ENCODE measurements at places on chromosomes 7 and 10.

- DNase-seq, result no peak
Observed at GRCh38 chr7:111951052-111951451, 255.1 kb downstream of the DOCK4 start.

GRCh38 chr10:124942317-124943169, 620 bp downstream of the ZRANB1 start:
- no peak for DNase-seq

DNA sequence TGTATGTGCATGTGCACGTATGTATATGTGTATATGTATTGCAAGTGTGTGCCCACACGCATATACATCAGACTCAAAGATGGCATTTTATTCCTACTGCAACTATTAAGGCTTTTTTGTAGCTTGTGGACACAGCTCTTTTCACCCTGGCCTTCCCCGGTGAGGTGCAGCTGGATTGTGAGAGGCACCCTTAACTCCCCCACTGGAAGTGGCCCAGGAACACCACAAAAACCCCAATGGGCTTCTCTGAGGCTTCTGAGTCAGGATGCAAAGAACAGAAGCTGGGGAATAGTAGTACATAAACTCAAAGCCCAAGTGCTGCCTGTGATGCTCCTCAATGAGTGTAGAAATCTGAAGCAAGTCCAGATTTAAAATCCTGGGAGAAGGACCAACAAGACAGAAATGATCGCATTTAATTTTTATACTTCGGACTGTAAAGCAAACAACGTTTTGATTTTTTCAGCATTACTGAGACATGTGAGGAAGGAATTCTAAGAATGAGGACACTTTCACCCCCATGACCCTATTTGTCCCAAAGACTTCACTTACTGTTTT, 369.2 kb upstream of the MGMT start:
- DNase-seq, result no peak

DNA sequence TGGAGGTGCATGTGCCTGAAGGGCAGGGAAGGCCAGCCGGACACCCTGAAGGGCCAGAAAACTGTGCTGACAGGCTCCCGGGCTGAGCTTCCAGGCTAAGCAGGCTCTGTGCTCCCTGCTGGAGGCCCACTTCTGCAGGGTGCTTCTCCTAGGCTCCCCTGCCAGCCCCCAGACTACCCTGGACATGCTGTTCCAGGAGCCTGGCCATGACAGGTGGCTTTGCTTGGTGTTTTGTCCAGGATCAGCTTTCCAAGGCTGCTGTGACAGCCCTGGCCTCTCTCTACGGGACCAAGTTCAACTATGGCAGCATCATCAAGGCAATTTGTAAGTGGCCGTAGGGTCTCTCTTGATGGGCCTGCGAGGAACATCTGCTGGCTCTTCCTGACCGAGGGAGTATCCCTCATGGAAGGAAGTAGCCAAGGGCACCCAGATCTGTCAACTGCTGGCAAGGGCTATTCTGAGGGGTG, 5.3 kb downstream of the CPA1 start:
- no peak for DNase-seq

DNA sequence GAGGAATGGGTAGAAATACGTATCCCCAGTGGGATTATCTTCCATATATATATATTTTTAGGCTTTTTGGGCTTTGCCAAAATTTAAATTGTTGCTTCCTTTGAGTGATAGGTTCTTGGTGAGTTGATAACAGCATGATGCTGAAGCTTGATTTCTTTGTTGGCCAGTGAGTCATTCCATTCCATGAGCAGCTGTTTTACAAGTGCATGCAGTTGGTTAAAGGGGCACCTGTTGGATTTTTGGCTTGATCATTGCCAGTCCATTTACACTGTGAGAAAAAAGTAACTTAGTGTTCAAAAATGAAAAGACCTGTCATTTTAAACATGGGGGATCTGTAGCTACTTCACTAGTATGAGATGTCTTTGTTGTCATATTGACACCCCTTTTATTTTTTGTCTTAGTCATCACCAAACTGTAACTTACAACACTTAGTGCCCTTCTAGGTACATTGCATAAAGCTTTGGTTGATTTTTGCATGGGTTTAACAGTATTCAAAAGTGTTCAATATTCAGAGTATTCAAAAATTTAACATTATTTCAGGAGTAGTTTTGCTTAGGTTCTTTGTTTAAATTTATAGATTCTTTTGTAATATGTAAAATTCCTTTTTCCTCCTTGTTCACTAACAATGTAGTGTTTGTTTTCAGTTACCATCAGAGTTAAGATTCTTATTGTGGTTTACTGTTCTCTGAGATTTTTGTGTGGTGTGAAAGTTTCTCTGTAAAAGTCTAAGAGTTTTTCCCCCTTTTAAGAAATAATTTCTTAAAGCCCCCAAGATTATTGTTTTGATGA, 8.8 kb downstream of the AKAP9 start:
- DNase-seq, result no peak

GRCh38 chr10:86064931-86065662, 301.5 kb downstream of the GRID1 start:
- no peak for DNase-seq

DNA sequence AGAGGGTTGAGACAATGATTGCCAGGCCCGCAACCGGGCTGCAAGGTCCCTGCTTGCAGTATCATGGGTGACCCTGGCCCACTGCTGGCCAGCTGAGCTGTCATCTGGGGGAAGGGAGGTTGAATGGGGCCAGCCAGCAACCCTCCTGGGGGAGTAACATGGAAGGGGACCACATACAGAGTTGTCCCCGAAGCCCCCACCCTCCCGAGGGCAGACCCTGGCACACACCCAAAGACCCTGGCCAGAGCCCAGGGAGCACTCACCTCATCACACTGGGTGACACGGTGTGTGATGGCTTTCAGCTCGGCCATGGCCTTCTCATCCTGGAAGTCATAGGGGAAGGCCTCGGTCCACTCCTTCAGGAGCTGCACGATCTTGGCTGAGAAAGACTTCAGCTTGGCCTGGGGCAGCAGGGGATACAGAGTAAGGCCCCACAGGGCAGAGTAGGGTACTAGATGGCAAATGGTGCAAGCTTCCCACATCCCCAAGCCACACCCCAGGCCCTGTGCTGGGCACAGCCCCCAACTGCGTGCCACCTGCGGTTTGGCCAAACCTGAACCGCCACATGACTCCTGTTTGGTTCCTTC, 63.4 kb downstream of the CSGALNACT2 start:
- DNase-seq, result no peak

DNA sequence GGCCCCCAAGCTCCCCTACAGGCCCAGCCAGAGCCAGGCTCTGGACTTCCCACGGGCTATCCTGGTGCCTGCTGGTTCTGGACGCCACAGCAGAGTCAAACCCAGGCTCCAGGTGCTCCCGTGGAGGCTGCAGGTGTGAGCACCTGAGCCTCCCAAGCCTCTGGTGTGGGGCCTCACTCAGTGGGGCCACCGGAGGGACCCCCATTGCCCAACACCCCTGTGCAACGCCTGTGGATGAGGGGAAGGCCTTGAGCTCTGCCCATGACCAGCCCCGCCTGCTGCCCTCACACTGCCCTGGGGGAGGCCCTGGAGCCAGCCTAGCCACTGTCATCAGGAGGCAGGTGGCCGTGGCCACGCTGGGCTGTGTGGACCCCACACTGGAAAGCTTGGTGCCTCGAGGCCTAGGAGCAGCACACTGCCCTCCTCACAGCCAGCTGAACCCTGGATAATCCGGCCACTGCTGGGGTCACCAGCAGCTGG, 229.3 kb downstream of the MAD1L1 start:
- no peak for DNase-seq

DNA sequence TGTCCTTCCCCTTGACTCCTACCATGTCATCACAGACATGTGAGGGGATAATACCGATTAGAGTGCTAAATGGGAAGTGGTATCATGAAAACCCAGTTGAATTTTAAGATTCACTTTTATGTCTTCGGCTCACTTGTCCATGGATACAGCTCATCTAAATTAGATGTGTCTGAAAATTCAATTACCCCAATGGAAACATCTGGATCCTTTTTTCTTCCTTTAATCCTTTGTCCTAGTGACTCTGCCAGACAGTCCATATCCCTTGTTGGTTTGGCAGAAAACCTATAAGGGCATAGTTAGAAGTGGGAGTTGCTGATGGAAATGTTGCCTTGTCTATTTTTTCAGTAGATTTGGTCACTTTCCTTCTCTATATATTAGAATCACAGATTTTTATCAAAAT, 271.9 kb downstream of the MTERF1 start:
- no peak for DNase-seq

DNA sequence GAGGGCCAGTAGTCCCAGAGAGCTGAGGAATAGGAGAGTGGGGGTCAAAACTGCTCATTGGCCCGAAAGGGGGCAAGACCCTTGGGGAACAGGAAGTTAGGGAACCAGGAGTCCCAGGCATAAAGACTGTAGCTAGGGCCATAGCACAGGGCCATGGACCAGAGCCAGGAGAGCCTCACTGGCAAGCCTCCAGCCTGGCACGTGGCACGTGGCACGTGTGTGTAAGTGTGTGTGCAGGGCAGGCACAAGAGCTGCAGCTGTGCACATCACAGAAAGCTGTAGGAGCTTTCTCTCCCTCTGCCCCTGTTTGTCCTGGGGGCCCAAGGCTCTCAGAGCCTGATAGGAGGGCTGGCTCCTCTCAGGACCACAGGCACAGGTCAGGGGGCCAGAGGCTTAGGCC, 47.8 kb upstream of the SLF2 start:
- DNase-seq, result no peak

- DNase-seq, result no peak
Observed at GRCh38 chr7:155728116-155728515, 83.7 kb downstream of the RBM33 start.

DNA sequence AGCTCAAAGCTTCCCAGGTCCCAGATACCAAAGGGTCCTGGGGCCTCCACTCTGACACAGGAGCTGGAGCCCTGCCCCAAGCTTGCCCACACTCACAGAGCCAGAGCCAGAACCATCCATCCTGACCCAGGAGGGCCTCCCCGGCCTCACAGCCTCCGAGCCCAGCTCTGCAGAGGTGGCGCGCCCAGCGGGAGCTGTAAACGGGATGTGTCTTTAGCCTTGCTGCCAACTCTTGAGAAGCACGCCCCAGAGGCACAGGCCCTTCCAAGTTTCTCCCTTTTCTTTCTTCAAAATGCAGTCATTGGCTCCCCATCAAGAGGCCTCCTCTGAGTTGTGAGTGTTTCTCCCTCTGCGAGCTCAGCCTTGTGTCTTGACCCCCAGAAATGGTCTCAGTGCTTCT, 75.0 kb downstream of the PDGFA start:
- no peak for DNase-seq

- no peak for DNase-seq
Observed at GRCh38 chr7:47704936-47705335, 123.0 kb upstream of the TNS3 start.

DNA sequence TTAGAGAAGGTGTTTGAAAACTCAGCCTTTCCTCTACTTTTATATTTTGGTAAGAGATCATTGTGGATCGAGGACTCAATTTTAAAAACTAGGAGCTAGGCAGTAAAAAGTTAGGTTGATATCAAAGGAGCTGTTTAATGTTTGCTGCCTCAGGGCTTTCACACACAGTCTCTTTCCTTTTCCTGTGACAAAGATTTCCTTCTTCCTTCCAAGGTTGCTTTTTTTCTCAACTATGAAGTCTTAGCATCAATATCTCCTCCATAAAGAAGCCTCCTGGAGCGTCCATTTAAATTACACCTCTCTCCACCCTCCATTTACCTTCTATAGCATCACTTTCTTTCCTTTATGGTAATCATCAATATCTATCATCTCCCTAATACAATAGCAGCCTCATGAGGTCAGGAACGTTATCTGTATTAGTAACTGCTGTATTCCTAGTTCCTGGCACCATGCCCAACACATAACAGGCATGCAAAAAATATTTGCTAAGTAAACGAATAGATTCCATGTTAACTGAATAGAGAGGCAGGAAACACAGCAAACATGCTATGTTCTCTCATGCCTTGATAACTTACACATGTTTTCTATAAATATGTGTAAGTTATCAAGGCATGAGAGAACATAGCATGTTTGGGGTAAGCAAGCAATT, 48.5 kb downstream of the GNAT3 start:
- no peak for DNase-seq

GRCh38 chr7:92808635-92809034, 27.7 kb downstream of the CDK6 start:
- no peak for DNase-seq

GRCh38 chr10:70053841-70054288, 1.2 kb downstream of the MACROH2A2 start:
- DNase-seq, result no peak

DNA sequence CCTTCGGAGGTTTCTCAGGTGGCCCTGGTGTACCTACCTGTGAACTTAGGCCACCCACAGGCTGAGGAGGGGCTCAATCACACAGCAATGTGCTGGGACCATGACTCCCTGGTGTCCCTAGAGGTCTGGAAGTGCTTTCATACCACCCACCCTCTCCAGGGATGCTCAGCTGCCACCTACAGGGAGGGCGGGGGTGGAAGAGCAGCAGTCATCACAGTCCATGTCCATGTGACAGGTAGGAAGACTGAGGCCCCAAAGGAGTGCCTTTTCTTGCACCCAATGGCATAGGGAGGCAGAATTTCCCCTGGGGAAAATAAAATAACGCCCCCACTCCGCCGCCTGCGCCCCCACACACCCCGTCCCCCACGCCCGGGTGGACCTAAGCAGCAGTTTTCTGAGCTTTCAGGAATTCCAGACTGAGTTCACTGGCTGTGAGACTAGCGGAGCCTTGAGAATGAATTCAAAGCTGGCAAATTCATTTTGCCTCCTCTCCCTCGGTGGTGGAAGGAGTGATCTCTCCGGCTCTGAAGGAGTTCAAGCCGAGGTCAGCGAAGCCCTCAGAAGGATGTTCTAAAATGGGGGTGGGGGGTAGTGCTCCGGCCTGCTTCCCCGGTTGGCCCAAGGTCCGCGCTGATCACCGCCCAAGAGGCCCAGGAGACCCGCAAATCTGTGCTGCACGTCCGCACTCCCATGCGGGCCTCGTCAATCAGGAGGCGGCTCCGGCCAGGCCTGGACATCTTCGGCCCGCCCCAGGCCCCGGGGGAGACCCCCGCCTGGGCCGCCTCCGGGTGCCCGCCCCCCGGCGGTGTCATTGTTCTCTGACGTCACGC, 2.1 kb upstream of the ZMIZ1 start:
- DNase-seq, result no peak

DNA sequence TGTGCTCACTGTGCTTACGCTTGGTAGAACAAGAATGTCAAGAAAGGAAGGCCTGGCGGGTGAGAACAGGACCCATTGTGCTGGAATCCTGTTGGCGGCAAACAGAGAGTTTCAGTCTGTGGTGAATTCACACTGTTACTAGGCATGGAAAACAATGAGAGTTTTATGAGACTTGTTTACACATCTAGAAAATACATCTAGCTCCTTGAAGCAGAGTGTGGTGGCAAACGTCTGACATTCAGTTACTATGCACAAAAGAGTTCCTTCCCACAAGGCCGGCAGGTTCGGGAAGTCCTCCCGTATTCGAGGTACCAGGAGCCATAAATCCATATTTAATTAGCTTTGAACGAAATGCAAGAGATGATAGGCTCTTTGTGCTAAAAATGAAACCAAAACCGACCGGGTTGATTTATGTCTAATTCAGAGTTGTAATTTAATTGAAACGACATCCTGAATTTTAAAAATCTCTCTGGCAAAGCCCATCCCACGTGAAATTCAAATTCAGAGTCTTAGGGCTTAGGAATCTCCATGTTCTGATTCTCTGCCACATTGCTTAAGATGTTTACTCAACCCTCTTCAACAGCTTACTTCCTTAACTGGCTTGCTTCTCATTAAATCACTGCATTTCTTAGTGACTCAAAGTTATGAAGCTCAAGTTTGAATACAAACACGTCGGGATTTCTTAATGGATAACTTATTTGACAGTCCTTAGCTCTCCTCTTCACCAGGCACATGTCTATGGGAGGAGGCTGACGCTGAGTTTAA, 299.9 kb upstream of the PITRM1 start:
- no peak for DNase-seq

All from activated T-cell treated with anti-CD3 and anti-CD28 coated beads for 1 hour (primary cell).